Uterus (tissue), 4 donors: ENCODE measurements at places on chromosomes 5 and 9.

GRCh38 chr5:52065182-52065581 is 681.9 kb downstream of the ISL1 start:
- H3K27me3 ChIP-seq = no peaks in the 10 kb centered on the region
- no peaks in the 10 kb centered on the region for H3K4me1 ChIP-seq
- H3K36me3 ChIP-seq = no peaks in the 10 kb centered on the region
- no peak overlapping the region for H3K27ac ChIP-seq
- H3K4me3 ChIP-seq = no peak overlapping the region

DNA sequence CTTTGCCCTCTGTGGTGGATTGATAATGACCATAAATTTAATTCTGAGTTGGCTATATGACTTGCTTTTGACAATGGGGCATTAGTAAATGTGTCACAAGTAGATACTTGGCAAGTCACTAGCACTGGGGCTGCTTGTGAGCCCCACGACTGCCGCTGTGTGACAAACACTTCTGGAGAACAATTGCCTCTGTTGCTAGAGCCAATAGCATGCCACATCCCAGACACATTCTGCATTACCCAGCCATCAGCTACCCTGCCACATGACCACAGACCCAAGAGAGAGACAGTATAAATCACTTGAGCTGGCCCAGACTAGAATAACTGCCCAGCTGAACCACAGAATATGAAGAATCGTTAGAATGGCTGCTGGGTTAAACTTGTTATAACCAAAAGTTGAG is 753.2 kb upstream of the DMAC1 start:
- H3K27ac ChIP-seq = no peak overlapping the region
- H3K4me3 ChIP-seq = no peak overlapping the region
- no peaks in the 10 kb centered on the region for H3K4me1 ChIP-seq

DNA sequence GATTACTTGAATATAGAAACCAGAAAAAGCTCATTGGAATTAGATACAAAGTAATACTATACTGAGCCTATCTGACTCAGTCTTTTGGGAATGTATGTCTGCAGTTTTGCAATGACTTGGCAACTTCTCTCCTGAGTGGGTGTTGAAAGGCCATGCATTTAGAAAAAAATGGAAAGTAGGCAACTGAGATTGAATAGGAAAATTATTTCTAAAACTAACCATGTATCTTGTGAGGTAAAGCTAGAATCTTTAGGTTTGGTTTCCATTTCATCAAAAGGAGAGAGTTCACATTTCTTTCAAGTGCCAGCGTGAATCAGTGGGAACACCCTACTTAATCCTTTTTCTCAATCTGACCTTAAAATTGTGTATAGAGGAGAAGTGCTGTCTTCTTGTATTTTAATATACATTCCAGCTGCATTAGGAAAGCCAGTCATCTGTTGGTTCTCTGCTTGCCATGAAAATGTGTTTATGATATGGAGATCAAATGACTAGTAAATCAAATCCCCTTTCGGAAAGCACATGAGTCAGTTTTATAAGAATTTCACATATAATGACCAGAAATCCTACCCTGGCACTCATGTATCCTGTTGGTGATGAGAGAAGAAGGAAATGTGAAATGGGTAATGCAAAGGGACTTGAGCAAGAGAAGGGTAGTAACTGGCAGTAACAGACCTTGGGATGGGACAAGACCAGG is 30.4 kb downstream of the NFX1 start:
- H3K36me3 ChIP-seq = no peaks in the 10 kb centered on the region
- no peaks in the 10 kb centered on the region for H3K4me1 ChIP-seq
- DNase-seq = peak; percentile 27
- H3K4me3 ChIP-seq = no peak overlapping the region
- H3K27me3 ChIP-seq = no peaks in the 10 kb centered on the region

- no peak overlapping the region for H3K27ac ChIP-seq
- H3K36me3 ChIP-seq = no peaks in the 10 kb centered on the region
- DNase-seq = no peak
- H3K27me3 ChIP-seq = no peaks in the 10 kb centered on the region
- H3K4me3 ChIP-seq = no peak overlapping the region
Observed at GRCh38 chr5:107378218-107378899, 292.4 kb downstream of the EFNA5 start.

DNA sequence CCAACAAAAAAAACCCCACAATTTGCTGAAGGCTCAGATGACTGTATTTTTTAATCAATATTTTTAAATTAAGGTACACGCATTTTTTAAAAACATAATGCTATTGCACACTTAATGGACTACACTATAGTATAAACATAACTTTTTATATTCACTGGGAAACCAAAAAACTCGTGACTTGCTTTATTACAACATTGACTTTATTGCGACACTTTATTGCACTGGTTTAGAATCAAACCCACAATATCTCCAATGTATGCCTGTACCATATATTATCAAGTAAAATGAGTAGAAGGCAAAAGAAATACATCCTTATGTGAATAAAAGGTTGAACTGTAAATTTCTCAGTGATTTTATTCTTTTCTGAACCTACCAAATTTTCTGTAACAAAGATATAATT is 53.7 kb downstream of the RICTOR start:
- H3K4me3 ChIP-seq = no peak overlapping the region
- DNase-seq = no peak
- no peaks in the 10 kb centered on the region for H3K36me3 ChIP-seq
- peak overlapping the region; percentile 52 for H3K27ac ChIP-seq
- H3K27me3 ChIP-seq = no peaks in the 10 kb centered on the region

- no peaks in the 10 kb centered on the region for H3K4me1 ChIP-seq
- H3K36me3 ChIP-seq = no peaks in the 10 kb centered on the region
- no peaks in the 10 kb centered on the region for H3K27me3 ChIP-seq
- H3K27ac ChIP-seq = no peak overlapping the region
Observed at GRCh38 chr9:136494531-136495215, 11.8 kb upstream of the SEC16A start.

DNA sequence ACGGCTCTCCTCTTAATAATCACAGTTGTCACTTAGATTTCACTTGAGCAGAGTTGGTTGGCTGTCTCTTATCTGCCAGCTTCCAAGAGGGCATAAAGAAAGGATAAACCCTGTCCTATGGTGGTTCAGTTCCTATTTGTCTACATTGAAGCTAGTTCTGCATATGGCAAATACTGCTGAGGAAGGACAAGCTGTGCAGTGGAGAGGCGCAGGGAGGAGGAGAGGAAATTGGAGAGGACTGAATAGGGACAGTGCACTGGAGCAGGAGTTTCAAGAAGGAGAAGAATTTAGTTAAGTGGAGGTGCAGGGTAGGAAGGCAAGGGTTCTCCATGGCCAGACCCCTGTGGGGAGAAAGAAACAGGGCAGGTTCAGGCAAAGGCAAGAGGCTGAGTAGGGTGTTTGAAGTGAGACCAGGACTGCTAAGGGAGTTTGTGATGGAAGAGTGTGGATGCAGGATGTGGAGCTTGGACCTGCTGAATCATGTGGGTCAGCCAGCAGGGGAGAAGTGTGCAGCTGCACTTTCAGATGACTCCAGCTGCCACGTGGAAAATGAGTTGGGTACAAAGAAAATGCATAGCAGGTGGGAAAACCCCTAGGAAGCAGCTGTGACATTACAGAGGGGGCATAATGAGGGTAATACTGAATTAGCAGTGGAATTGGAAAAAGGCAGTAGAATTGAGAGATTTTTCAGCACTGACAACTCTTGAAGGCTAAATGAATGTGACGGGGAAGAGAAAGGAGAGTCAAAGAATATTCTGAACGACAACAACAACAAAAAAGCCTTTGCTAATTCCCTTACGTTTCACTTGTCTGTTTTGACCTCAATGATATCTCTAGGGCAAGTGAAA is 66.8 kb downstream of the MAMDC2 start:
- H3K27ac ChIP-seq = peak overlapping the region; percentile 72
- no peaks in the 10 kb centered on the region for H3K36me3 ChIP-seq
- DNase-seq = no peak

DNA sequence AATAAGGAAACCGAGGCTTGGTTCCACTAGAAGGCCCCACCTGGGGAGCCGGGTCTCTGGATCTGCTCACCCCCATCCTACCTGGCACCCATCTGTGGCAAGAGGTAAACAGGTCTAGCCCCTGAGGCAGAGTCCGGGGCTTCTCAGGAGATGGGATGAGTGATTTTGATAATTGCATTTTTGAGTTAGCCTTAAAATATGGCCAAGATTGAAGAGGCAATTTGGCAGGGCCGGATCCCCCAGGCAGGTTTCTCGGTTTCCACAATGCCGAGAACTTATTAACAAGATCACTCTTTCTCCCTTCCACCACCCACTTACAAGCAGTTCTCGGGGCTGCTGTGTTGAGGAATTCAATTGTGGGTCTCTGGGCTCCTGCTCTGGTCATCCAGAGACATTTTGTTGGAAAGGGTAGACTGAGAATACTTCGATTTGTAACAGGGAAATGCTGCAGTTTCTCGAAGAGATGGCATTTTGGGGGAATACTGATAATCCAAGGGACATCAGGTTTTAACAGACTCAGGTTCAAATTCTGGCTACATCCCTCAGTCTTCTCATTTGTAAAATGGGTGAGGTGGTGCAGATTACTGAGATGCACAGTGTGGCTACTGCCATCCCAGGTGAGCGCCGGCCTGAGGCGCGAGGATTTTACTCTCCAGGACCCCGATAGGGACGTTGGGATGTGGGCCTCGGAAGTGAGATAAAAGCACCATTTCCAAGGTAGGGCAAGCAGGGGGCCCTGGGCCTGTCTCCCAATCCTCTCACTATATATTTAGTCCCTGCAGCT is 194.2 kb downstream of the CDK5RAP2 start:
- no peaks in the 10 kb centered on the region for H3K36me3 ChIP-seq
- no peaks in the 10 kb centered on the region for H3K4me1 ChIP-seq
- H3K27ac ChIP-seq = no peak overlapping the region
- no peak for DNase-seq
- no peaks in the 10 kb centered on the region for H3K27me3 ChIP-seq
- no peak overlapping the region for H3K4me3 ChIP-seq
